Left lung (tissue), 14 donors: ENCODE measurements at places on chromosomes 16 and 17. TPM values are rescaled to one million over a fixed set of nuclear protein-coding genes. Genes with fewer than 3 reads are reported as not detected.
A peak's percentile ranks its signal among the peaks of the same experiment; 100 is the strongest.

Gene NGFR
- polyA plus RNA-seq, result 16.2 TPM

- no peak for DNase-seq
Observed at GRCh38 chr16:67654403-67654911, 5.6 kb downstream of the ACD start.

DNA sequence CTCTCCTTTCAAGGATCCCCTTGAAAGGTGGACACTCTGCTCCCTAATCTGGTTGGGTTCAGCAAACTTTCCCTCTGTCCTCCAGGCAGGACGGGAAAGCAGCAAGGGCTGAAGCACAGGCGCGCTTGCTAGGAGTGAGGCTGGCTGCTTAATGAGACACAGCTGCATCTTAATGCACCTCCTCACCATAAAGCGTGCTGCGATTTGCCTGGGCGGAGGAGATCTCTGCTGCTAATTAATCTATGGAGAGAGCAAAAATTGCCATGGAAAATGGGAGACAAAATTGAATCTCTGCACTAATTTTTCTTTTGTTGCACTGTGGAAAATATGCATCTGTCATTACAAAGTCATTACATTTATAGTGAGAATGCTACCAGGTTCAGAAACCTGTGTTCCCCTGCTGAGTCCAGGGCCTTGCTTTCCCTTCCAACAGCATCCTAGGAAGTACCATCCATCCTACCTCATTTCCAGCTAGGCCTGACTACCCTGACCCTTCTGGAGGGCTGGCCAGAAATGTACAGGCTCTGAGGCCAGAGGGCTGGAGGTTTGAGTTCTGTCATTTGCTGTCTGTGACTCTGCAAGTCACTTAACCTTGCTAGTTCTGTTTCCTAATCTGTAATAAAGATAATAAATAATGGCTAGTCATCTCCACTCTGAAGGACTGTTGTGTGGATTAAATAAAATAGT lies 43.5 kb upstream of the BCAR1 start:
- DNase-seq, result no peak

DNA sequence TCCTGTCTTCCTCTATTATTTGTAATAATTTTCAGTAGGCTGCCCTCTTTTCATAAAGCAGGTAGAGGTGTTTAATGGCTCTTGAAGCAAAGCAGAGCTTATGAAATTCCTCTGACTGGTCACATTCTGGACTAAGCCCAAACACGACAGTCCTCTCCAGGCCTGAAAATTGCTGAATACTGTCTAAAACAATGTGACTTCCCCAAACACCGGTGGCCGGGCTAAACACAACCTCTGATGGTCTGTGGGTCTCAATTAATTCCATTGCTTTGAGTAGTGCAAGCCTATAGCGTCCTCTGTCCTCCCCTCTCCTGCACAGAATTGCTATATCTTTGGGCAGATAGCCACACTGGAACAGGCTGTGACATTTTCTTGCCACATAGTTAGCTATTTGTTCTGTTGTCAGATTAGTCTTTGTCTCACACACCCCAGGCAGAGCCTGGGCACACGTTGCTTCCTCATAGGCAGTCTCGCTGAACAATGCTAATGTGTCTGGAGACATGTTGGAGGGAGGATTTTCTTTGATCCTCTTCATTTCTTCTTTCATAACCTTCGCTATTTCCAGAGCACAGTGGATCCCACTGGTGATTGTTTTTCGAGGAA lies 10.8 kb upstream of the SLFN12L start:
- DNase-seq, result no peak

- no peak for DNase-seq
Observed at GRCh38 chr16:12171206-12171605, 194.7 kb downstream of the SNX29 start.

Gene PLA2G10
- 0.20 TPM for polyA plus RNA-seq

Gene DHX58
- polyA plus RNA-seq, result 18.4 TPM

Gene CMTR2
- polyA plus RNA-seq, result 41.3 TPM

DNA sequence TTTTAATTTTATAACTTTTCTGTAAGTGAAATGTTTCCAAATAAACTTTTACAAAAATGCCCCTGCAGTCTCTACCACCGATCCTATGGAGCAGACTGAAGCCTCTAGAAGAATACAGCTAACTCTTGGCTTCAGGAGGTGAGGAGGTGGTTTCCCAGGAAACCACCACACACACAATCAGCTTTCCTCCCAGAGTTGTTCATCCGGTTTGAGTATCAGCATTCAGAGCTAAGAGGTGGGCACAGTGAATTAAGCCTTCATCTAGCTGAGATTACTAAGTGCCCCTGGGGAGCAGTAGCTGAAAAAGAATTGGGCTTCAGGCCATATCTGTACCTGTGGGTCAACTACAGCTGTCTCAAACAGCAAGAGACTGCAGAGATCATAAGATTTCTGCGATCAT lies 139.7 kb downstream of the AATF start:
- peak; percentile 81 for DNase-seq

Gene CD68
- 27.6 TPM for polyA plus RNA-seq

GRCh38 chr16:57244463-57244766 lies 644 bp upstream of the ARL2BP start:
- no peak for DNase-seq

DNA sequence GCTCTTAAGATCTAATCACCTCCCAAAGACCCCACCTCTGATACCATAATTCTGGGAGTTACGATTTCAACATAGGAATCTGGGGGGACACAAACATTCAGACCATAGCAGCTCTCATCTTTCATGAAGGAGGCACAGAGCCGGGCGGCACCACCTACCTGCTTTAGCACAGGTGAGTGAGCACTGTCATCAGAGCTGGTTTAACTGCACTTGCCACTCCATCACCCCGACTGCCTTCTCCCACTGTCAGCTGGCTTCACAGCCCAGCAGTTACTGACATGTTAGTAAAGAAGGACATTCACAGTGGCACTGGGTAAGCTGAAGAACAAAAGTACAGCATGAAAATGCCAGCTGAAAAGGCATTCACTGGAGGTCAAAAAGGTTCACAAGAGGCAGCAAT lies 22.5 kb downstream of the GABARAPL2 start:
- no peak for DNase-seq

Gene RNF222
- 0.14 TPM for polyA plus RNA-seq

GRCh38 chr16:86507173-86508027 lies 2.9 kb upstream of the FOXF1 start:
- DNase-seq, result no peak

- DNase-seq, result no peak
Observed at GRCh38 chr16:11258553-11259492, 2.8 kb upstream of the SOCS1 start.

Gene HES7
- not detected for polyA plus RNA-seq

DNA sequence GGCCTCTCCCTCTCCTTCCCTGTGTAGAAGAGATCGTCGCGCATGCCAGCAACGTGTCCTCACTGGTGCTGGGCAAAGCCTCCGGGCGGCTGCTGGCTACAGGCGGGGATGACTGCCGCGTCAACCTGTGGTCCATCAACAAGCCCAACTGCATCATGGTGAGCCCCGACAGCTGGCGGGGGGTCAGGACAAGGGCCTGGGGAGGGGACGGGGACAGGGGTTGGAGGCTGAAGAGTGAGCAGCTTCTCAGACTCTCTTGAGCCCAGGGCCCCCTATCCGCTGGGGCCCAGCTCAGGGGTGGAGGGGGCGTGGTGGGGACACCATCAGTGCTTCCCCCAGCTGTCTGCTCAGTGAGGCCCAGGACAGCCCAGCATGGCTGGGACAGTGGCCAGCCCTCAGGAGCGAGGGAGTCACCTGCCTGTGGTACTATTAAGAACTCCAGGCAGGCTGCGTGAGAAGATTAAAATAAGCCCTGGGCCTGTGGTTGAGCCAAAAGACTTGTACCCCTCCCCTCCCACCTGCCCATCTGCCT lies 6.2 kb downstream of the KATNB1 start:
- DNase-seq, result peak; percentile 75

DNA sequence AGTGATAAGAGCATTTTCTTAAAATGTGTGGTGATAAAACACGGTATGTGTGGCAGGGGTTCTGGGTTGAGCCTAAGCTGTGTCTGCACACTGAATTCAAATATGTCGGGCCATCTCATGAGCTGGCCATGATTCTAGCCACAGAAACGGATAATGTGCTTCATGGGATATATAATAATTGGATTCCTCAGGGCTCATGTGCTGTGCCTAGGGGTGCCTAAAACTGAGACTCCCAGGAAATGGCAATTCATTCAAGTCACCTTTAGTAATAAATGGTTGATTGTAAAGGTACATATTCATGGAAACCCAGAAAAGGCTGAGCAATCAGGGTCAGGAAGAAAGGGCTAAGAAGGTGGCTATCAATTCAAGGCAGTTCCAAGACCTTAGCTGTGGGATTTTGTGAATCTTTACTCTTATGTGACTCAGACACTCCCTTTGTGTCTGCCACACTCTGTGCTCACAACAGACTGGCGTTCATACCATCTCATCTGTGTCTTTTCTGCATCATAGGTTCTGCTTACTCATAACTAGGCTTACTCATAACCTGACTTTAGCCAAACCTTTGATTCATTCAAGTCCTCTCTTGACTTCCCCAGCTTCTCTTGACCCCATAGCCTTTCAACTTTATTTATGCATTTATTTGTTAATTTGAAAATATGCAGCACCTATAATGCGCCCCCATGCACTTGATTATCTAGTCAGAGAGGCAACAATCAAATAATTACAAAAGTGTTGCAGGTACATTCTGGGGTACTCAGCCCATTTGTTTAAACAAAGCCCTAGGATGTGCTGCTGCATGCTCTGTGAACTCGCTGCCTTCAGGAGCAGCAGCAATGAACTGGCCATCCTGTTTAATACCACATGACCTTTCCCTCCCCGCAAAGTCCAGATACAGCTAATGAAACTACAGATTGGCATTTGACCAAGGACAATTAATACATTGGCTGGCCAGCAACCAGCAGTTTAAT lies 28.4 kb upstream of the MED13 start:
- DNase-seq, result no peak

Gene MYADML2
- 0.14 TPM for polyA plus RNA-seq
